CD8-positive, alpha-beta memory T cell (primary cell): ENCODE measurements at places on chromosomes 16 and 17.

- DNase-seq: no peak
Observed at GRCh38 chr16:89502081-89502843, 5.9 kb upstream of the SPG7 start.

DNA sequence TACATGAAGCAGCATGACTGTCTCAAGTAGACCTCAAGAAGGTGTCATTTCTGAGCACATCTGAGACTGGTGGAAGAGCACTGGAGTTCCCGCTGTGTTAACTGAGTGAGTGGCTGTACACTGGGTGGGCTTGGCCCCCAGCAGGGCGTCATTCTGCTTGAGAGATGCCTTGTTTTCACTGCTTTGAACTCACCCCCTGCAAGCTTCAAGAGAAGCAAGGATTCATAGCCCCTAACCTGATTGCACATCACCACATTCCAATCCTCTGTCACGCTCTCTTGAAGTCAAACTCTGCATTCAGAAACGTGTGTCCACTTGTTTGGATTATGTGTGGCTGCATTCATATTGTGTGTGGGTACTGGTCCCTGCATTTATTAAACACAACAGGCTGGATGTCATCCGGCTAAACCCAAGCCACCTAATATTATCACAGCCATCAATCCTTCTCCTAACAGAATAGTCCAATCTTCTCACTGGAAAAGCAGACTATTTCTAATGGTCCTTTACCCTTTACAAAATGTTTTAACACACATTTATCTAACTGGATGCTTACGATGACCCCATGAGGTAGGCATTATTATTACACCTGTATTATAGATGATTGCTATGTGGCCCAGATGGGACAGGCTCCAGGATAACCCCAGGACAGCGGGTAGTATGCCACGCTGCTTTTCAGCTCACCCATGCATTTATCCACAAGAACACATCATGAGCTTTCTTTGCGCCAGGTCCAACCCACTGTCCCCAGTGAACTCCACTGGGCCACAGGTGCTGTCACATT, 76.3 kb downstream of the USP31 start:
- no peak for DNase-seq

DNA sequence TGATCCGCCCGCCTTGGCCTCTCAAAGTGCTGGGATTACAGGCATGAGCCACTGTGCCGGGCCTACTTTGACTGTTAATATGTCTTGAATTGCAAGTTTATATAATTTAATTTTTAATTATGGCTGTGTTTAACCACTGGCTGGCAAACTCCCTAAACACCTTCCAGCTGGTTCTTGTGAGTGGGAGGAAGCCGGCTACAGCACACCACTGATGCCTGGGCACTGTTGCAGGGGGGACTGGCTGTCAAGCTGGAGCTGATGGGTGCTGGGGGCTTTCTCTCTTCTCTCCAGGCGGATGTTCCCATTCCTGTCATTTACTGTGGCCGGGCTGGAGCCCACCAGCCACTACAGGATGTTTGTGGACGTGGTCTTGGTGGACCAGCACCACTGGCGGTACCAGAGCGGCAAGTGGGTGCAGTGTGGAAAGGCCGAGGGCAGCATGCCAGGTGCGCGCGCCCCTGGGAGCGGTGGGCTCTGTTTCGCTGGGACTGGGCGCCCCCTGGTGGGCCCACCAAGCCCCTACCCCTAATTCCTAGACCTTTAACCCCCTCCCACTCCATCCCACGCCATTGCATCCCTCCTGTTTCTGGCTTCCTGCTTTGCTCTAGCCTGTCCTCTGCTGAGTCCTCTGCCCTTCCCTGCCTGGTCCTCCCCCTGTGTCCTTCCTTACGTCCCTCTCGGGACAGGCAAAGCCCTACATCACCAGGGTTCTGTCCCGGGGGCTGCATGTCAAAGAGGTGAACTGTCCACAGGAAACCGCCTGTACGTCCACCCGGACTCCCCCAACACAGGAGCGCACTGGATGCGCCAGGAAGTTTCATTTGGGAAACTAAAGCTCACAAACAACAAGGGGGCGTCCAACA, 9.5 kb downstream of the TBX21 start:
- no peak for DNase-seq

GRCh38 chr16:27868180-27868579, 195.3 kb downstream of the GSG1L start:
- no peak for DNase-seq

GRCh38 chr16:27461483-27462171, 59.7 kb downstream of the IL21R start:
- DNase-seq: no peak

DNA sequence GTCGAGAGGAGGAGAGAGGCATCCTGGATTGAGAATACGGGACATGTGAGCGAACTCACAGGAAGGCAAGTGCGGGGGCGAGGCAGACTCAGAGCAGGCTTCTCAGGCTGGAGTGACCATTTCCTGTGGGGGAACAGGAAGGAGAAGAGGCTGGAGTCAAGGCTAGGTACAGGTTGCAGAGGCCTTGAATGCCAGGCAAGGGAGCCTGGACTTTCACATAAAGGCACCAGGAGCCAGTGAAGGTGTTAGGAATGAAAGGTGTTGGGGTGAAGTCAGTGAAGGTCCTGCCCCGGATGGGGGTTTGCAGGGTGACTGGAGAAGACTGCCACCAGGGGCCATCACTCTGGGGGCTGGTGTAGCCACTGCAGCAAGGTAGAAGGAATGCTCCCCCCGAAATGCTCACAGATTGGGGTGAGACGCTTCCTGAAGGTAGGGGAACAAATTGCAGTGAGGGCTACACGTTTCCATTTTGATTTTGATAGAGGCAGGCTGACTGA, 5.3 kb upstream of the GPRC5C start:
- DNase-seq: no peak

DNA sequence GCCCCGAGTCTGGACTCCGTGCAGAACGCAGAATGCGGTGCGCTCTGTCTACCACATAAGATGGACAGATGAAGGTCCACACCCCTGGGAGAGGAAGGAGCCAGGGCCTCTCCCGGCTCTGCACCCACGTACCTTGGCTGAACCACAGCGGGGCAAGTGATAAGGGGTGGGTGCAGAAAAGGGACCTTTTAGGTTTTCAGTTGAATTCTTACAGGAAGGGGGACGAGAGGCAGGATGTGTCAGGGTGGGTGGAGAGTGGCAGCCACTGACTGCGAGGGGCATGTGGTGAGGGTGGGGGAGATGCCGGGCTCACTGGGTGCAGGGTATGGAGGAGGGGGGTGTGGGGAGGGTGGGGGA, 372 bp downstream of the CD300A start:
- DNase-seq: no peak

DNA sequence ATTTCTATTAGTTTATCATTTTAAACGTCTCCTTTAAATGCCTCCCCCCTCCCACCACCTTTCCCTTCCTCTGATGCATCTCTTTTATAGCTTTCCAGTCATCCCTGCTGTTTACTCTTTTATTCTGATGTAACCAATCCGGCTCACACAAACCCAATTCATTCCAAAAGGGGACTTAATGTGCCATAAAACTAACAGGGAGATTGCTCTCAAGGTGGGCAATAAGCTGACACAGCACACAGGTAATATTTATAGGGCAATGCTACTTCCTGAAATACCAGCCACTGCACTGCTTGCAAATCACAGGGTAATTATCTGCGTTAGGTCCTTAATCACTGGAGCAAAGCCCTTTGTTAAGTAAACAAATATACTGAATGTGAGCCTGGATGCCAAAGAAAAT, 23.3 kb upstream of the CA10 start:
- DNase-seq: no peak
